Hindlimb muscle (tissue), 1 donor: ENCODE measurements at places on chromosomes 4 and X.

- no peak for DNase-seq
These were observed 146.0 kb downstream of the TMEM144 start for GRCh38 chr4:158356301-158356700.

DNA sequence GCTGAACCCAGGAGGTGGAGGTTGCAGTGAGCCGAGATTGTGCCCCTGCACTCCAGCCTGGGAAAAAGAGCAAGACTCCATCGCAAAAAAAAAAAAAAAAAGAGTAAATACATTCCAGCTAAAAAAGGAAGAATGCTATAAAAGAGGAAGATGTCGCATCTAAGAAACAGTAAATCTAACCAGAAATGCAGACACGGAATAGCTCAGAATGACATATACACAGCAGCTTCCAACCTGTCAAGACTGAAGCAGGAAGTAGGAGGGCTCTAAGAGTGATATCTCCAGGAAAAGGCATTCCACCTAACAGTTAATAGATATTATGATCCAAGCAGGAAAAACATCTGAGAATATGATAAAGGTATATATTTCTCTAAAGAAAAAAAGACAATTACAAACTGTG is 16.0 kb downstream of the CLOCK start:
- DNase-seq, result no peak

DNA sequence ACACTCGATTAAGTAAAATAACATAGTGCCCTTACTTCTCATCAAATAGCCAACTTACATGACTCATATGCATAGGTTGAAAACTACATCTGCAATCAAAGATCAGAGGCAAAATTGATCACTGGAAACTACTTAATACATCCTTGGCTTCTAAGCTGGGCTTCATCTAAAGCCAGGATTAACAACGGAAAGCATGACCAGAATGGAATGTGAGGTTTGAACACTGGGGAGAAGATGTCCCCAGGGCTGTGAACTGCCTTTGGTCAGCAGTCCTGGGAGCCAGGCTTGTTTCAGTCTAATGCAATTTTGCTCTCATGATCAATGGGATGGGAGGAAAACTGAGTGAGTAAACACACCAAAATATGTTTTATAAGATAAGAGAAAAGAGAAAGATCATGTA is 192.5 kb upstream of the TTC29 start:
- DNase-seq, result no peak

DNA sequence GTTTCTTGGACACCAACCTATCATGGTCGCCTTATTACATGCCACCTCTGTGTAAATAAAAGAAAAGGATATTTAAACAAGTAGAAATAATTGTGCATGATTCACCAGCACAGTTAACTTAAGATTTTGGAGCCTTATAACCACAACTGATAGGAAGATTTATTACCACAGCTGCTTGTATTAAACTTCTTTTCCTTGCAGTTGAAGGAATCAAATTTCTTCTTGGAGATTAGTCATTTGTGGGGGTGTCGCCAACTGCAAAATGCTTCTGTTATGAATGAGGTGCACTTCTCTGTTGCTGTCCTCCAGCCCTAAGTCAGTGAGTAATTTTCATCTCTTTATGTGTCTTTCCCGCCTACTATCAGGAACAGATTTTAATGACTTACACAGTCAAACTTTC is 73.3 kb downstream of the OR13H1 start:
- peak; percentile 24 for DNase-seq

- DNase-seq, result no peak
These were observed 518.7 kb downstream of the GRXCR1 start for GRCh38 chr4:43411226-43411625.

GRCh38 chr4:78953769-78954666 is 14.8 kb upstream of the PAQR3 start:
- DNase-seq, result peak; percentile 21

GRCh38 chr4:22264261-22264660 is 251.6 kb downstream of the ADGRA3 start:
- DNase-seq, result no peak

DNA sequence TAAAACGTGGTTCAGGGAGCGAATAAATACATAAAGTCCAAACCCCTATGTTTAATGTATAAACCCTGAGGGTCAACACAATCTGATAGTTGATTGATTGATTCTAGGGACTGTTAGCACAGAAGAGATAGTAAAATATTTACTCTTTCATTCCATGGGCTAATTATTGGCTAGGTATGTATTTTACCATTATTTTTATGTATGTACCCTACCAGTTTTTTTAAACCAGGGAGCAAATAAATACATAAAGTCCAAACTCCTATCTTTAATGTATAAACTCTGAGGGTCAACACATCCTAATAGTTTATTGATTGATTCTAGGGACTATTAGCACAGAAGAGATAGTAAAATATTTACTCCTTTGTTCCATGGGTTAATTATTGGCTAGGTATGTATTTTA is 40.0 kb downstream of the ZFX start:
- no peak for DNase-seq
